Stimulated activated CD8-positive, alpha-beta memory T cell treated with anti-CD3 and anti-CD28 coated beads, Interleukin-15, amount 100 ng/mL, for 48 hours (primary cell): ENCODE measurements at places on chromosomes 1 and 21.

- DNase-seq = peak; percentile 41
Measured at GRCh38 chr1:145858238-145858900, 512 bp downstream of the PIAS3 start.

DNA sequence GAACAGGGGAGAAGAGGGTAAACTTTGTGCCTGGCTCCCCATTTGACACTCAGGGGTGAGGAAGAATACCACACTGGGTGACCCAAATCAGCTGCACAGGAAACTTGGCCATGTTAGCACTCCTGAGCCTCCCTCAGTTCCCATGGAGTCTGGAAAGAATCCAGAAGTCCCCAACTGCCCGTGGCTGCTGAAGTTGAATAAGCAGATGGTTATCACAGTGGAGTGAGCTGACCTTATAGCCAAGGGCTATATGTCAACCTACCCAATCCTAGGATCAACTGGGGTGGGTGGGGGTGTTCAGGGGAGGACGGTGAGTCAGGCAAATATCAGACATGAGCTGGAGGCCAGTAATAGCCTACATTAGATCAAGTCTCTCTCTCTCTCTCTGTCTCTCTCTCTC lies 20.4 kb downstream of the KCNH1 start:
- no peak for DNase-seq

GRCh38 chr1:42239555-42239954 lies 75.0 kb upstream of the GUCA2A start:
- DNase-seq = no peak

DNA sequence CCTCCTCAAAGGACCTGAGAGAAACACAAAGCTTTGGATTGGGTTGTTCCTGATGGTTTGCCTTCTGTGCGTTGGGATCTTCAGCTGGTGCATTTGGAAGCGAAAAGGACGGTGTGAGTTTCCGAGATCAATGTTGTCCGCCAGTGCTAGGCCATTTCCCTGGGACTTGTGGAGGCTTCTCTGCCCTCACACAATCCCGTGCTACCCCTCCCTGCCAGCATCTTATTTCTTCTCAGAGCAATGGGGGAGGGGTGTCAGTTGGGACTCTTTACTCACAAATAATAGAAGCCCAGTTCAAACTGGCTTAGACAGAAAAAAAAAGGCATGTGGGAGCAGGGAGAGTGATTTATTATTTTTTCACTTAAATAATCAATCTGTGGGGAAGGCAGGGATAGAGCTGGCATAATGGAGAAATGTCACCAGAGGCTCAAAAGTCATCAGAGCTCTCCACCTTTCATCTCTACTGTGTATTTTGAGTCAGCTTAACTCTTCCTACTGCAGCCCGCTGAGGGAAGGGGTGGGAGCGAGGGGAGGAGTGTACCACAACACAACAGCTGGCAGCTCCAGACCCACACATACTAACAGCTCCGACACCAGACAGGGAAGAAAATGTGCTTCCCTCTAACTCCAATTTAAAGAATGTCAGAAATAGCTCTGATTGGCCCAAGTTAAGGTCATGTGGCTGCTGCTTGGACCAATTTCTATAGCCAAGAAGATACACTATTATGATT lies 22.4 kb downstream of the LY9 start:
- DNase-seq = no peak

- no peak for DNase-seq
Measured at GRCh38 chr21:38295997-38296764, 39.4 kb downstream of the KCNJ15 start.

GRCh38 chr1:55898181-55898580 lies 681.2 kb downstream of the PLPP3 start:
- DNase-seq = no peak

GRCh38 chr1:15304708-15305467 lies 57.9 kb downstream of the FHAD1 start:
- DNase-seq = peak; percentile 56

GRCh38 chr1:210527091-210527490 lies 198.4 kb downstream of the HHAT start:
- no peak for DNase-seq

DNA sequence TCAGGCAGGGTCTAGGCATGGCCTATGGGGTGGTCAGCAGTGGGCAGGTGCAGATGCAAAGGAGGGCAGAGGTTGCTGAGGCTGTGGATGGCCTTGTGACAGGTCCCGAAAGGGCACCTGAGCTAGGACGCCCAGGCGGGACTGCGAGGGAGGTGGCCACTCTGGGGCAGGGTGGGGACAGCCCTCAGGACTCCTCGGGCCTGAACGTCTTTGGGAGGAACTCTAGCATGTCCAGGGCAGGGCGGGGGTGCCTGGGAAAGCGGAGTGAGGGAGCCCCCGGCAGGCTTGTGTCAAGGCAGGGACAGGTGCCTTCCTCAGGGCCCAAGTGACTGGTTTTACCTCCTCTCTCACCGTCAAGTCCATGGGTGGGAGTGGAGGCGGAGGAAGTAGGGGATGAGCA lies 125.4 kb upstream of the WNT4 start:
- no peak for DNase-seq

DNA sequence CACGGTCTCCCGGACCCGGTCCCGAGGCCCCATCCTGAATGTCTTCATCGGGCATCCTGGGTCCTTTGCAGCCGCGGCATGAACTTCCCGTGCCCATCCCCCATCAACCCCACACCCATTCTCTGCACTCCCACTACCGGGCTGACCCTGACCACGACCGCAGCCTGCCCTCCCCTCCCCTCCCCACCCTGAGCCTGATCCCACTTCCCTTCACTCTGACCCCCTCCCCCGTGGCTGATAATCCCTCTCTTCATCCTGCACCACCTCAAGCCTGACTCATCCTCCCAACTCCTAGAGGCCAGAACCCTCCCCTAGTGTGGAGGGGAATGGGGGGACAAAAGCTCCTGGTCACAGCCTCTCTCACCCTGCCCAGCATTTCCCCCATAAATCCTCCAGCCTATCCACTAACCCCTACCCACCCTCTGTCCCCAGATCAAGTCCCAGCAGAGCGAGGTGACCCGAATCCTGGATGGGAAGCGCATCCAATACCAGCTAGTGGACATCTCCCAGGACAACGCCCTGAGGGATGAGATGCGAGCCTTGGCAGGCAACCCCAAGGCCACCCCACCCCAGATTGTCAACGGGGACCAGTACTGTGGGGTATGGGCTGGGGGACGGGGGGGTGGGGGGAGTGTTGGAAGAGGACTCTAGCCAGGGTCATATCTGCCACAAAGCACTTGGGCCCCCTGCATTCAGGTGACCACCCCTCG lies 602 bp downstream of the SH3BGRL3 start:
- no peak for DNase-seq
